ENCODE measurements at places on chromosomes 5 and 9. TPM values are rescaled to one million over a fixed set of nuclear protein-coding genes. Genes with fewer than 3 reads are reported as not detected.

The F12 gene
- total RNA-seq: not detected

The MARVELD2 gene
- 0.58 TPM for total RNA-seq

The SCGB3A1 gene
- total RNA-seq: 0.71 TPM

The GMCL2 gene
- total RNA-seq: not detected

The SMIM33 gene
- total RNA-seq: not detected

- no peak for DNase-seq
Observed at GRCh38 chr5:43068037-43068436, 27.9 kb upstream of the ANXA2R start.

GRCh38 chr5:14739538-14739937, 75.0 kb downstream of the OTULIN start:
- DNase-seq: no peak

DNA sequence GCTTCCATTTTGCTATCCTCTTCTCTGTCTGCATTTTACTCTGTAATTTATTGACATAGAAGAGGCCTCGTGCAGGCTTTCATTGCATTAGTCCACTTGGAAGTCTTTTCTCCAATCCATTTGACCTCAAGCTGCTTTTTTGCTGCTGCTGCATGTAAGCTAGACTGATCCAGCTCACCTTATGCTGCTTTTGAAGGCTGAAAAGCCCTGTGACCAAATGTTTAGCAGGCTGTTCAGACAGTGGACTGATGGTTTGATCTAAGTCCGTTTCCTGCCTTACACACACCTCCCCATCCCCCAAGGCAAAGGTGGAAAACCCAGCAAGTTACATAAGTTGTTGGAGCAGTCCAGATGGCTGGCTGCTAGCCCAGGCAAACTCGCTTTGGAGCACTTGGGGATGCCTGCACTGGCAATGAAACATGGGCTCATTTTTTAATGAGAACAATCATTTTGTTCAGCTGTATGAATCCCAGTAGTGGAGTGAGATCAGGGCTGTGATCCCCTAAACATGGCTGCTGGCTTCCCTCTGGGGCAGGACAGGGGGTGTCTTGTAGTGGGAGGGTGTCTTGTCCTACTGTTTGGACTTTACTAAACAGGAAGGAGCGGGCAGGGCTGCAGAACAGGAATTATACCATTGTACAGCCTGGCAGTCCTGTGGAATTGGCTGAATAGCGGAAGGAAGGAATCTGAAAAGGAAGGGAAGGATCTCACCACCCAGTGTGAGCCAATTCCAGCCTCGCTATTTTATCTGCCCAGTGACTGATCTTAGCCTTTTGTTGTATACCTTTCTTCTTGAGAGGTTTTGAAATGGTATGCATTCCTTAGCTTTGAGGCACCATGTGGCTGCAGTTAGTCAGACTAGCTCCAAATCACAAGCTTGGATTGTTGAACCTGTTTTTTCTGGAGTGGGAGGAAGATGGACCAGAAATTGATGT, 212.0 kb downstream of the ARHGAP26 start:
- no peak for DNase-seq

DNA sequence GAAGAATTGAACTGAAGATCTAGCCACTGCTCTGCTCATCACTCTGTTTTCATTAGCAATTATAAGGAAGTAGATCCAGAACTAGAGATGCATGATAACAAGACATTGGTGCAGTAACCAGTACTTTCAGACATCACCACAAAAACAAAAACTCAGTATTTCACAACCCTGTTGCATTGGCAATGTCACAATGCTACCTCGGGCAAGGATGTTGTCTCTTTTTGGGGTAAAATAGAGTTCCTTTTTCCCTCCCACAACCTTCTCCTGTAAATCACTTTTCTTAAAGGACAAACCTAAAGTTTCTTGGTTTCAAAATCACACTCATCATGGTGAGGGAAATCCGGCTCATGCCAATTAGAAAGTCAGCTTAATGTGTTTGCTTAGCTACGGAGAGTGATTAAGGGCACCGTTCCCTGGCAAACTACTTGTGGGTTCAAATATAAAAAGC, 420.1 kb upstream of the MEF2C start:
- no peak for DNase-seq

DNA sequence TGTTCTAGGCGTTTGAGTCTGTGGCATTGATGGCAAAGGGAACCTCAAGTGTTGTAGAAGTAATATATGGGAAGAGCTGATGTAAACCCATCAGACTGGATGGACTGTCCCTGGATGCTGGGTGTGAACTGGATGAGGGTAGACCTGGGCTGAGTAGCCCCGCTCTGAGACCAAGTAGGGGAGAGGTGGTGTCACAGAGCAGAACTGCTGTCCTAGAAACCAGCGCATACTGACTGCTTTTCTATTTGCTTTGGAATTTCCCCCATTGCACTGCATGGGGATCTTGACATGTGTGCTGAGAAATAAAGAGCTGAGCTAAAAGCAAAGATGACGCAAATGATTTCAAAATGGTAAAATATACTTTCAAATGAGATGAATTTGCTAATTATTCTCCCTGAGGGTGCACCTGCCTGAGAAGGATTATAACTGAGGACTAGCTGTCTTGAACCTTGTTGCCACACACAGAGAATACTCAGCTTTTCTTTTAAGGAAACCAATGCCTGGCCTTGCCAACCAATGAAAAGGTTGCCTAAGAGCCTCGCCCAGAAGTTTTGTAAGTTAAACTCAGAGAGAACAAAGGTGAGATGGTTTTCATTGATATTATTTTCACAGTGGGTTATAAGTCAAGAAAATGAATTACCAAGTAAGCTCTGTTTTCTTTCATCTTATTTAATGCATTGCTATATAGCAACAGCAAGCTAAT, 44.8 kb downstream of the NIM1K start:
- DNase-seq: no peak
